ENCODE measurements at places on chromosomes 1 and 21. TPM values are rescaled to one million over a fixed set of nuclear protein-coding genes. Genes with fewer than 3 reads are reported as not detected.

LRRN2 gene
- polyA plus RNA-seq, result not detected

FGGY gene
- 10.3 TPM for polyA plus RNA-seq

IL24 gene
- polyA plus RNA-seq, result not detected

IFI16 gene
- polyA plus RNA-seq, result 72.4 TPM

STIL gene
- 4.9 TPM for polyA plus RNA-seq

ATP8B2 gene
- 50.7 TPM for polyA plus RNA-seq

OPRD1 gene
- 0.07 TPM for polyA plus RNA-seq

CDCA8 gene
- 18.9 TPM for polyA plus RNA-seq

FCGR3A gene
- polyA plus RNA-seq, result not detected

CATSPERE gene
- 0.54 TPM for polyA plus RNA-seq

SEMA6C gene
- 3.1 TPM for polyA plus RNA-seq

CTH gene
- polyA plus RNA-seq, result 4.2 TPM

GUCA2B gene
- polyA plus RNA-seq, result not detected

UBE2U gene
- not detected for polyA plus RNA-seq

OPTC gene
- not detected for polyA plus RNA-seq

KPNA6 gene
- 18.4 TPM for polyA plus RNA-seq

SIM2 gene
- not detected for polyA plus RNA-seq

OBSCN gene
- 4.0 TPM for polyA plus RNA-seq

MYOG gene
- polyA plus RNA-seq, result not detected

KRTAP10-5 gene
- polyA plus RNA-seq, result not detected

All from SK-N-SH (cell line).